ENCODE measurements at places on chromosomes 12 and 14. TPM values are rescaled to one million over a fixed set of nuclear protein-coding genes. Genes with fewer than 3 reads are reported as not detected.

DNA sequence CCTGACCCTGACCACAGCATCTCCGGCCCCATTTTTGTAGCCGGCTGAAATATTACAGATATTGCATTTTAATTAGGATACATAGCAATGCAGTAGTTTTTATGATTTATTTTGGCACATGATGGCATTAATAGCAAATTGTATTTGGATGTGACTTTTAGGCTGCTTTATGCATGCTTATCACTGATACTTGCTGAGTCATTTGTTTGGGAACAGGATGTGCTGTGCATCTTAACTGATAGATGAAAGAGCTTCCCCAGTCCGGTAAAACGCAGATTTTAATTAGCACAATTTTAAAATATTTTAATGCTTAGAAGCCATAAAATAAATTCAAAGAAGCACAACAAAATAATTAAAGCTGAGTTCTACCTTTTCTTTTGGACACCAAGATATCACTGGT, 90.7 kb downstream of the OTOGL start:
- no peak for DNase-seq
- H3K4me1 ChIP-seq, result peaks cover 10% of the 10 kb centered on the region
- H3K36me3 ChIP-seq, result no peaks in the 10 kb centered on the region
- H3K27ac ChIP-seq, result no peak overlapping the region

Gene SLC39A9
- total RNA-seq, result 54.1 TPM

DNA sequence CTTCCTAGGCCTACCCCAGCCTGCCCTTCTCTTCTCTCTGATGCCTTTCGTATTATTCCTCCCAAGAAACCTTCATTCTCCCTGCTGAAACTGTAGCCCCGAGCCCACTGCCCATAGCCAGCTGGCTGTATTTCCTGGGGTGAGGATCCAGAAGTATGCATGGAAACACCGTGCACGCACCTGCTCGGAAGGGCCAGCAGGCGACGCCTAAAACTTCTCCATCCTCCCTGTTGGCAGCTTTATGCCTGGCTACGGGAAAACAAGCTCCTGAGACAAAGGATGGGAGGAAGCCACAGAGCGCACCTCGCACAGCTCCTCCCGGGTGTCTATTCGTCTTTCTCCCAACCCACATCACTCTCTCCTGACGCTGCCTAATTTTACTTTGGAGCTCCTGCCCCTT, 69.0 kb upstream of the CAPRIN2 start:
- peak overlapping the region; percentile 82 for H3K4me3 ChIP-seq
- no peak overlapping the region for H3K27ac ChIP-seq
- no peaks in the 10 kb centered on the region for H3K36me3 ChIP-seq
- no peak for DNase-seq
- H3K4me1 ChIP-seq, result peaks cover 38% of the 10 kb centered on the region
- H3K27me3 ChIP-seq, result peaks cover 3% of the 10 kb centered on the region

Gene TSHR
- total RNA-seq, result not detected

Gene CDCA3
- 67.9 TPM for total RNA-seq

Gene TAS2R50
- total RNA-seq, result 1.0 TPM

Gene COCH
- 16.8 TPM for total RNA-seq

DNA sequence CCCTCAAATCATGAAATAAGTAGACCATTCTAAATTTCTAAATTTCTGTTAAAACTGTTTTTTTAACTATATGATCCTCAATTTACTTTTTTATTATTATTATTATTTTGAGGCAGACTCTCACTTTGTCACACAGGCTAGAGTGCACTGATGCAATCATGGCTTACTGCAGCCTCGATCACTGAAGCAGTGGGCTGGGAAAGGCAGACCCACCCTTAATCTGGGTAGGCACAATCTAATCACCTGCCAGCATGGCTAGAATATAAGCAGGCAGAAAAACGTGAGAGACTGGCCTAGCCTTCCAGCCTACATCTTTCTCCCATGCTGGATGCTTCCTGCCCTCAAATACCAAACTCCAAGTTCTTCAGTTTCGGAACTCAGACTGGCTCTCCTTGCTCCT, 2.3 kb downstream of the ERO1A start:
- peak overlapping the region; percentile 73 for H3K4me3 ChIP-seq
- DNase-seq, result no peak
- no peak overlapping the region for H3K27ac ChIP-seq

DNA sequence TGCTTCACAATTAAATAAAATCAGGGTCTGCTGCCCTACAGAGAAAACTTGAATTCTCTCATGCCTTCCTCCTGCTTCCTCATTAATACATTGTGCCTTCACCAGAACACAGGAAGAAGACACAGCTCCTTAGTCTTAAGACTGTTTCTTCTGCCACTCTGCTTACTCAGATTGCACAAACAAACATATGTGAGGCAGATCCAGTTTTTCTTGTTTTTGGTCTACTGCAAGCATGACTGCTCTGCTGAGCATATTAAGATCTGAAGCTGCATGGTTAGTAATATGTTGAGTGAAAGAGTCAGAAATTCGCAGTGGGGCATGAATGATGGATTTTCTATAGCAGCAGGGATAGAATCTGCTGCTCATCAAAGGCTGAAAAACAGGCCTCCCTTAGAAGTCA, 321.1 kb upstream of the STXBP6 start:
- H3K36me3 ChIP-seq, result no peaks in the 10 kb centered on the region
- no peaks in the 10 kb centered on the region for H3K4me1 ChIP-seq
- H3K27me3 ChIP-seq, result peaks cover 14% of the 10 kb centered on the region
- no peak overlapping the region for H3K27ac ChIP-seq
- H3K4me3 ChIP-seq, result no peak overlapping the region

Gene NDRG2
- total RNA-seq, result 13.7 TPM

- H3K4me3 ChIP-seq, result no peak overlapping the region
- no peak for DNase-seq
- H3K4me1 ChIP-seq, result no peaks in the 10 kb centered on the region
- H3K36me3 ChIP-seq, result peaks cover 3% of the 10 kb centered on the region
- H3K27me3 ChIP-seq, result no peaks in the 10 kb centered on the region
These were observed 544.1 kb downstream of the KCNH5 start for GRCh38 chr14:62501021-62501750.

- DNase-seq, result no peak
- H3K36me3 ChIP-seq, result peaks cover 11% of the 10 kb centered on the region
- H3K4me3 ChIP-seq, result no peak overlapping the region
- H3K27ac ChIP-seq, result no peak overlapping the region
These were observed 78.8 kb upstream of the EVL start for GRCh38 chr14:99986396-99986795.

GRCh38 chr14:73223049-73223448, 14.3 kb upstream of the PAPLN start:
- peaks cover 32% of the 10 kb centered on the region for H3K4me1 ChIP-seq
- no peak overlapping the region for H3K4me3 ChIP-seq
- peaks cover 13% of the 10 kb centered on the region for H3K36me3 ChIP-seq
- H3K27me3 ChIP-seq, result no peaks in the 10 kb centered on the region
- H3K27ac ChIP-seq, result no peak overlapping the region
- DNase-seq, result no peak

Gene KRT71
- total RNA-seq, result not detected

- no peak overlapping the region for H3K4me3 ChIP-seq
- H3K27ac ChIP-seq, result no peak overlapping the region
- H3K4me1 ChIP-seq, result peaks cover 19% of the 10 kb centered on the region
- DNase-seq, result no peak
- no peaks in the 10 kb centered on the region for H3K27me3 ChIP-seq
These were observed 85.7 kb downstream of the KIF26A start for GRCh38 chr14:104224131-104224505.

Gene VRTN
- not detected for total RNA-seq

DNA sequence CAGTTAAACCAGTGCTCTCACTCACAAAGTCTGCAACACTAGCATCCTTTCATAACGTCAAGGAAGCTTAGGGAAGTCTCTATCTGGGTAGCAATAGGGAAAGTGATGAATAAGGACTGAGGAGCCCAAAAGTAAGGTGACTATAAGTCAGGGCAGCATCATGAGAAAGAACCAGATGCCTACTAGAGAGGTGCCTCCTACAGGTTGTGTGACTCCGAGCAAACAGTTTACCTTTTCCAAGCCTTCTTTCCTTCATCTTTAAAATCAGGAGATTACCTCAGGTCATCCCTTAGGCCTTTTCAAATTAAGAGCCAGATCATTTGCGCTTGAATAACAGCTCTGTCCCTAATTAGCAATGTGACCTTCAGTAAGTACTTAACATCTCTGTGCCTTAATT, 40.2 kb downstream of the RTN1 start:
- H3K4me1 ChIP-seq, result peaks cover 5% of the 10 kb centered on the region
- no peaks in the 10 kb centered on the region for H3K36me3 ChIP-seq
- no peaks in the 10 kb centered on the region for H3K27me3 ChIP-seq
- no peak overlapping the region for H3K4me3 ChIP-seq
- no peak for DNase-seq
- no peak overlapping the region for H3K27ac ChIP-seq

- no peak overlapping the region for H3K27ac ChIP-seq
- H3K4me1 ChIP-seq, result peaks cover 16% of the 10 kb centered on the region
- DNase-seq, result no peak
- no peaks in the 10 kb centered on the region for H3K36me3 ChIP-seq
These were observed 71.2 kb downstream of the VCPKMT start for GRCh38 chr14:50045039-50045711.

DNA sequence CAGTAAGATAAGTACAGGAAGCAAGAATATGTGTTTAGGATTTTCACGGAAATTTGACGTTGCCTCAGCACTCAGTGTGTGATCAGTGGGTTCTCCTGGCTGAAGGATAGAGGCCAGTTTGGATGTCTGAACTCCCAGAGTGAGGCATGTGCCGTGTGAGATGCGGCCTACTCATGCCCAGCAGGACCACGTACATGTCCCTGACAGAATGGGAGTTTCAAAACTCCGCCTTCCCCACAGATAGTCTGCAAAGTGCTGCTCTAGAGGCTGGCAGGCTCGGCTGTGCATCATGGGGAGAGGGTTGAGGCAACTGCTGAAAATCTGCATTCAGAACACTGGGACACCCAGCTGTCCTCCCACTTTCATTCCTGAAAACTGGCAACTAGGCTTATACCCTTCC, 58.3 kb downstream of the NINJ2 start:
- H3K27ac ChIP-seq, result no peak overlapping the region
- DNase-seq, result no peak
- no peak overlapping the region for H3K4me3 ChIP-seq
- H3K36me3 ChIP-seq, result no peaks in the 10 kb centered on the region
- no peaks in the 10 kb centered on the region for H3K27me3 ChIP-seq

Gene LGR5
- total RNA-seq, result 10.3 TPM

DNA sequence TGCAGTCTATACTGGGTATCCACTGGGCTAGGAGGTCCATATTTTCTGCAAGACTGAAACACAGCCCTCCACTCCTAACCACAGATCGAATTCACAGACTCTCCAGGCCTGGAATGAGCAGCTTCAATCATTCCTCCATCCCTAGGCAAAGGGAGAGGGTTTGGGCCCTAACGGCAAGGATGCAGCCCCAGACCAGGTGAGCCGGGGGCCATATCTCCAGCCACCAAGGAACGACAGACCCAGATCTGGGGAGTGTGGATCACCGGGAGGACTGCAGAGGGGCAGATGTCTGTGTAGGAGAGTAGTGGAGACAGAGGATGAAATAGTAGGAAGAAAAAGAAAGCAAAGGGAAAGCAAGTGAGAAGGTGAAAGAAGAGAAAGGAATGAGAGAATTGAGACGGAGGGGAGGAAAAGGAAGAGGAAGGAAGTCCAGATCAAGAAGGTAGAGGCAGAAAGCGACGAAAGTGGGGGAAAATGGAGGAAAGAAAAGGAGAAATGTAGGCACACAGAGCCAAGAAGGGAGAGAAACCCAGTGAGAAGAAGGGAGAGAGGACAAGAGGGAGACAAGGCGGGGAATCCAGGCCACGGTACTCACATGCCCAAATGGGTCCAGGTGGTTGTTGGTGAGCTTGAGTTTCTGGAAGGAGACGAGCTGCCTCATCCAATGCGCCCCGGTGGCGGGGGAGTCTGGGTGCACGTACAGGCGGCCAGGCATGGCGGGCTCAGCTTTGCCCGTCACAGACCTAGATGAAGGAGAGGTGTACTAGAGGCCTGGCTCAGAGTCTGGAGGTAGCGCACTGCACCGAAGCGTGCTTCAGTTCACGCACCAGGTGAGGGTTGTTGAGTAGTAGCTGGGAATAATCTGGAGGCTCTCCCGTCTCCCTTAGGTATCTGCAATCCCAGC, 7.7 kb downstream of the TBX5 start:
- no peaks in the 10 kb centered on the region for H3K36me3 ChIP-seq
- H3K4me1 ChIP-seq, result no peaks in the 10 kb centered on the region
- peaks cover 99% of the 10 kb centered on the region for H3K27me3 ChIP-seq
- H3K4me3 ChIP-seq, result no peak overlapping the region

- peaks cover 14% of the 10 kb centered on the region for H3K4me1 ChIP-seq
- H3K27ac ChIP-seq, result no peak overlapping the region
- no peaks in the 10 kb centered on the region for H3K27me3 ChIP-seq
- H3K36me3 ChIP-seq, result no peaks in the 10 kb centered on the region
These were observed 284.5 kb downstream of the DPF3 start for GRCh38 chr14:72609205-72609916.

All from neural crest cell (in vitro differentiated cells).